ENCODE measurements at places on chromosomes 16 and 17. TPM values are rescaled to one million over a fixed set of nuclear protein-coding genes. Genes with fewer than 3 reads are reported as not detected.

DNA sequence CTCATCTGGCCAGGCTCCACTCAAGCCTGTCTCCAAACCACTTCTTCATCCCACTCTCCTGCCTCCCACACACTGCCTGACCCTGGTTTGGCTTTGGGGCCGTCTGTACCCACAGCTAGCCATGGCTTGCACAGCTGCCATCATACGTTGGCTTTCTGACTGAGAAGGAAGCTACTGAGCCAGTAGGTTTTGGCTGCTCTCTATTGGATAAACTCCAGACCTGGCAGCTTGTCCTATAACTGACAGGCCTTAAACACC is 3.9 kb downstream of the MIF4GD start:
- no peak for DNase-seq

DNA sequence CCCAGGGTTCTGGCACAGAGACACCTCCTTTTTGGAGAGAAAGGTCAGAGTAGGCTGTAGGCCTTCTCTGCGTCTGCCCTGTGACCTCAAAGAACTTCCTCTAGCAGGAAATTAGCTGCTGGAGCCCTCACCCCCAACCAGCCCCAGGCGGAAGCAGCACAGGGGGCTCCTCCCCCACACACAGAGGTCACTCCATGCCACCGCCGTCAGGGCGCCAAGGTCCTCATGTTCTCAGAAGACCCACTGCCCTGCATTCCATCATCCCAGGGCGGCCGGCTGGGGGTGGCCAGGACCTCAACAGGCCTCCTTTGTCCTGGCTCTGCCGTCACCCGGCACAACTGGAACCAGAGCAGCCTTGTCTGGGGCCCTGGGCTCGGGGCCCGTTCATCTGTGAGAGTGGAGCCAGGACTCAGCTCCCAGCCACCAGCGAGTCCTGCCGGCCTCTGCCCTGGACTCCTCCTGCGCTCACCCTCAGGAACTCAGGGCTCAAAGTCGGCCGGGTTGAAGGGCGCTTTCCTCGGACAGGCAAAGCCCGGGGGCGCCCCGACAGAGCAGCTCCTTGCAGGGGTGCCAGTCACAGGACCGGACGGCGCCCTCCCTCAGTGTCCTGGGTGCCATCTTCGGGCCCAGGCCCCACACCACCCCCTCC is 1.2 kb downstream of the TMC6 start:
- peak; percentile 88 for DNase-seq

DNA sequence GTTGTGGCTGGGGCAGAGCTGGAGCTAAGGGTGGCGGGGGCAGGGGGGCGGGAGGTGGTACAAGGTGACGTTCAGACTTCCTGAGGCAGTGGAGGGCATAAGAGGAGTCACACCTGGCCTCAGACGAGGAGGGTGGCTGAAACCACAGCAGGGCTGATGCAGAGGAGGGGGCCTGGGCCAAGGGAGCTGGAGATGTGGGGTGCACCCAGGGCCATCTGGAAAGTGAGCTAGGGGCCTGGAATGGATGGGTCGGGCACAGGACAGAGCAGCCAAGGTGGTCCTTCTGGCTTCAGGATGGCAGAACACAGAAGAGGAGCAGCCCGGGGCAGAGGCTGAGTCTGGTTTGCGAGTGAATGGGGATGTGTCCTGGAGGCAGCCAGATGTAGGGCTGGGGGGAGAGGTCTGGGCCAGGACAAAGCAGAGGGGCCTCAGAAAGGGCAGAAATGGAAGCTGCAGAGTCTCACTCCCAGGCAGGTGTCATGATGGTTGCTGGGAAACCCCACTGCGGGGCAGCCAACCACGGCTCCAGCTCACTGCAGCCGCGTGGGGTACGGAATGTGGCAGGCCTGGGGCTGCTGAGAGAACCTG is 57.6 kb downstream of the PRMT7 start:
- no peak for DNase-seq

DNA sequence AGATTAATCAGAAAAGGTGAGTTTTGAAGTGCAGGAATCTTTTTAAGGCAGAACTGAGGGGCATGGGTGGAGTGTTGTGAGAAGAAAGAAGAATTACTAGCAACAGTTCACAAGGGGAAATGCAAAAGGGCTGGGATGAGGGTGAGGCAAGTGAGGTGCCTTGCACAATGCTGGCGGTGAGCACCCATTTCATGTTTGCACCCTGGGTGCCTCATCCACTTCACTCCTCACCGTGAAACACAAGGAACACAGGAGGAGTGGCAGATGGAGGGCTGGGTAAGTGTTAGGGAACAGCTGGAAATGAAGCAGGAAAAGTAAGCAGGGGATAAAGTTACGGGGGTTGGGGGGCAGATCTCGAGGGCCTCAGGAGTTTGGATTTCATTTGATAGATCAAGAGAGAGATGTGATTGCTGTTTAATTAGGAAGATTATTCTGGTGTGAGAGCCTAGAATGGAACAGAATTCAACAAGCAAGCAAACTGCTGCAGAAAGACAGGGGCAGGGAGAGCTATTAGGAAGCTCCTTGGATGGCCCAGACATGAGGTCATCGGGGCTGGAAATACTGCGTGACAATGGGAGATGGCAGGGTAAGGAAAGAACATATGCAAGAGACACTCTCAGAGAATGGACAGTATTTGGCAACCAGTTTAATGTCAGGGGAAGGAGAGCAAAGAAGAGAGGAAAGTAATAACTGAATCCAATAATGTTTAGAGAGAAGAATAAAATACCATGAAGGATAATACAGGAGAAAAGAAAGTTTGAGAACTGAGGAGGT is 8.3 kb upstream of the HEATR6 start:
- DNase-seq, result no peak

DNA sequence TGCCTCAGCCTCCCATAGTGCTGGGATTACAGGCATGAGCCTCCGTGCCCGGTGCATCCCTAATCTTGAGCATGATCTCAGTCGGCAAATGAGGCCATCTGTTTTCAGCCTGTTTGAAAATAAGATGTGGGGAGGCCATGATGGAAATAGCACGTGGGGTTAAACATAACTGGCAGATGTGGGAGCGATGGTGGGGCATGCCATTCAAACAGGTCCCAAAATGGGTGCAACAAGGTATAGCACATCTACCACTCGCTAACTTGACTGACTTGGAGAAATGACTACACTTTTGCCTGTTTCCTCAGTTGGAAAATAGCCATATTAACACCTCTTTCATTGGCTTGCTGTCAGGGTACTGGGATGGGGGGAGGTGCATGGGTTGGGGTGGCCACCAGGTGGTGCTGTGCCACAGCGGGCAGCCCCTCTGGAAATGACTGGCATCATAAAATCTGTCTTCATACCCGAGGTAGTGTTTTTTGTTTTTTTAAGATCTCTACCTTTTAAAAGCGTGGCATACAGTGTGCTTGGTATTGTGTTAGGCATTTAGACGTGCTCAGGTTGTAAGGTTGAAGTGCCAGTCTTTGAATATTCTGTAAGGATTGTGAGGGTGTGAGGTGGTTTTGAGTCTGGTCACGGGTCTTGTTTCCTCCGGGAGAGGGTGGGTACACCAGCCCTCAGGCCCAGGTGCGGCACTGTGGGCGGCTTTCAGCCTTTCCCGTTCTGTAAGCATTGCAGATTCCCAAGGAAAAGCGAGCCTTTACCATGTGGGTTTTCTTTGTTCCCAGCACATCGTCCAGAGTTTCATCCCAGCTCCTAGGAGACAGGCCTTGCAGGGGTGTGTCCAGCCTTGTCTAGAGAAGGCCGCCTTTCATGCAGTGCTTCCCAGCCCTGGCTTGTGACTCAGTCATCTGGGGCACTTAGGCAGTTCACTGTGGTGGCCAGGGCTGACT is 2.9 kb upstream of the TTYH2 start:
- peak; percentile 78 for DNase-seq

SPG7 gene
- 108 TPM for total RNA-seq

- DNase-seq, result no peak
Observed at GRCh38 chr16:77238593-77238992, 39.4 kb downstream of the SYCE1L start.

SPNS2 gene
- 10.4 TPM for total RNA-seq

VPS9D1 gene
- total RNA-seq, result 11.2 TPM

GRCh38 chr16:87284183-87284582 is 33.0 kb downstream of the C16orf95 start:
- no peak for DNase-seq

DNA sequence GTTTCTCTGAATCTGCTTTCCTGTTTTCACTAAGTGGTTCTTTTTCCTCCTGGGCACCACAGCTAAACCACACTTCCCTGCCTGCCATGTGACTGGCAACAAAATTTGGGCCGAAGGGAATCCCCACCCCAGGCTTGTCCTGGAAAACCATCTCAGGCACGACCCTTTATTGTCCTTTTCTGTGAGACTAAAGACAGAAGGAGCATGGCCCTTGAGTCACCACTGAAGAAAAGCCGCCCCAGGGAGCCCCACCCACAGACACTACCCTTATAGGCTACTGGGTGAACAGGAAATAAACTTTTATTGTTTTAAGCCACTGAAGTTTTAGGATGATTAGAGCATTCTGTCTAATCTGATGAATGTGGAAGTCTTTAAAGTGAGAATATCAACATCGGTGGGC is 88.6 kb upstream of the BRD7 start:
- no peak for DNase-seq

DNA sequence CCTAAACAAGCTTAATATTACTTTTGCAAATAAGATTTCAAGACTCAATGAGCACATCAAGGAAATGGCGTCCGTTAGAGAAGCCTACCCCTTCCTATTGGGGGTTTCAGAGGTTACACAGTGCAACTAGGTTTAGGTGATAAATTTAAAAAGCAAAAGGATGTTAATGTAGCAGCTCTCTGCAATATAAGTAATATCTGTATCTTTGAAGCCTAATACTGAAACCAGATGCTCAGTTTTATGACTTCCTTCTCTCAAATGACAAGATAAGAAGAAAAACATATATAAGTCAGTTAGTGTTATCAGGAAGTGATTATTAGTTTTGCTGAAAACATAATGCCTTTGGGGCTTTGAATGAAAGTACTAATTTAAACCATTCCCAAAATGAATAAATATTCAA is 54.3 kb upstream of the MED13 start:
- no peak for DNase-seq

KRTAP9-8 gene
- not detected for total RNA-seq
